ENCODE measurements at places on chromosomes 5 and 9.

- peak overlapping the region; percentile 84 for H3K27ac ChIP-seq
- no peak overlapping the region for H3K4me3 ChIP-seq
- no peaks in the 10 kb centered on the region for H3K36me3 ChIP-seq
Observed at GRCh38 chr5:172788771-172789686, 18.0 kb upstream of the DUSP1 start.

- DNase-seq: no peak
- H3K27me3 ChIP-seq: no peaks in the 10 kb centered on the region
- no peaks in the 10 kb centered on the region for H3K4me1 ChIP-seq
- H3K27ac ChIP-seq: no peak overlapping the region
- no peaks in the 10 kb centered on the region for H3K36me3 ChIP-seq
Observed at GRCh38 chr5:121976979-121977378, 15.2 kb downstream of the SRFBP1 start.

GRCh38 chr9:133448487-133448972, 11.2 kb upstream of the CACFD1 start:
- no peak overlapping the region for H3K27ac ChIP-seq
- H3K36me3 ChIP-seq: no peaks in the 10 kb centered on the region
- no peaks in the 10 kb centered on the region for H3K27me3 ChIP-seq
- peak; percentile 60 for DNase-seq
- H3K4me1 ChIP-seq: peaks cover 4% of the 10 kb centered on the region

DNA sequence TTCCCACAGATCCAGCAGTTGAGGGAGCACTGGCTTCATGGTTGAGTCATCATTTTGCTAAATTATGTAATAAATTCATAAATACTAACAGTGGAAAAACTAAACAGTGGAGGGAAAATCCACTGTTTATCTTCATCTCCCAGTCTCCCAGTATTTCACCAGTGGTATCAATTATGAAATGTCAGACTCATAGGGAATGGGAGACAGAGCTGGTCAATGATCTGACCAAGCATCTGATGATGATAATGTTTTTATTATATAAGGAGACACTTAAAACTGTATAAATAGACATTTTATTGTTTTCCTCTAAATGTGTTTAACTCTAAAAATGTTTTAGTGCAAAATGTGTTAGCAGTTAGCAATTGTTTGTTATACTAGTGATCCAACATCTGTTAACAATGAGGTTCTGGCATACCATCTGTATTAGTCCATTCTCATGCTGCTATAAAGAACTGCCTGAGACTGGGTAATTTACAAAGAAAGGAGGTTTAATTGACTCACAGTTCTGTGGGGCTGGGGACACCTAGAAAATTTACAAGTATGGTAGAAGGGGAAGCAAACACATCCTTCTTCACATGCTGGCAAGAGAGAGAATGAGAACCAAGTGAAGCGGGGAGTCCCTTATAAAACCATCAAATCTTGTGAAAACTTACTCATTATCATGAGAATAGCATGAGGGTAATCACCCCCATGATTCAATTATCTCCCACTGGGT, 11.8 kb upstream of the REEP5 start:
- H3K27ac ChIP-seq: no peak overlapping the region
- no peak for DNase-seq
- H3K4me1 ChIP-seq: no peaks in the 10 kb centered on the region
- no peaks in the 10 kb centered on the region for H3K27me3 ChIP-seq
- no peak overlapping the region for H3K4me3 ChIP-seq

- no peak for DNase-seq
- H3K4me3 ChIP-seq: peak overlapping the region; percentile 99
- peaks cover 13% of the 10 kb centered on the region for H3K4me1 ChIP-seq
- H3K27ac ChIP-seq: no peak overlapping the region
- no peaks in the 10 kb centered on the region for H3K27me3 ChIP-seq
Observed at GRCh38 chr5:121962958-121963357, 1.2 kb downstream of the SRFBP1 start.

DNA sequence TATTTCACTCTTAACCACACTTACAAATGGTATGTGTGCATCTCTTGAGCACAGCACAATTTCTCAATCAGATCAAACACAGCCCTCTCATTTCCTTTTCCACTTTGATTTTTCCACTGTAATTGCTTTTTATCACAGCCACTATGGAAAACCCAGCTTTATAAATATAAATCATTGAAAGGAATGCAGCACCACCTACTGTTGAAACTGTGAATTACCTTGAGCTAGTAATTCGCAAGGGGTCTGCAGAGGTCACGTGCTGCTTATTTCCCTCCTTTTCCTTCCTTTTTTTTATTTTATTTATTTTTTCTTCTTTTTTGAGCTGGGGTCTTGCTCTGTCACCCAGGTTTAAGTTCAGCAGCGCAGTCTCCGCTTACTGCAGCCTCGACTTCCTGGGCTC, 76.9 kb downstream of the CDH6 start:
- H3K27me3 ChIP-seq: peaks cover 6% of the 10 kb centered on the region
- no peaks in the 10 kb centered on the region for H3K4me1 ChIP-seq
- no peak overlapping the region for H3K4me3 ChIP-seq

DNA sequence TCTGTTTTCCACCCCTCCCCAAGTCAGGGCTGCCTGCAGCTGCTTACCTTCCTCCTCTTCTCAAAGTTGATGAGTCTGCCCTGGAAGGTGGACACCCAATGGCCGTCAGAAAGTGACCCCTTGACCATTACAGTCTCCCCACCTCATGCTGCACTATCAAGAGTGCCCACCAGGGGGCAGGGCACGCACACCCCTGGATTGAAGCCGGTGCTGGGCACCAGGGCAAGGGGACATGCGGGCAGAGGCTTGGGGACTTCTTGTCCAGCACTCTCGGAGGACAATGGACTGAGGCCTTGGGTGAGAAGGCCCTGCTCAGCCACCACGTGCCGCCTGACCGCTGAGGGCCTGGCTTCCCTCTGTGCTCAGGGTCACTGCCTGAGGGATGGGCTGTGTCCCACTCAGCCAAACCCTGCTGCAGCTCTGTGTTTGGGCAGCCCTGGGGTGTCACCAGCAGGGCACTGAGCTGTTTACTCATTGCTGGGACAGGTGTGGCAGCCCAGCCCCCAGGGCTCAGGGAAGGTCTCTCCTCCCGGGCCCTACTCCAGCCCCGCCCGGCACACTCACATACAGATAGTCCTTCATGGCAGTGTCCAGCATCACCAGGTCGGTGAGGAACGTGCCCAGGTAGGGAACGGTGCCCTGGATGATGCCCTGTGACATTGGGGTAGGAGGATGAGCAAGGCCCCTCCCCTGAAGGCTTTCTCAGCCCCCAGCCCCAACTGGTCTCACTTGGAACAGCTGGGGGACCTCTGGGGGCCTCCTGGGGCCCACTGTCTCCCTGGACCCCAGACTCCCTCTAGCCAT, 17.7 kb downstream of the RALGDS start:
- DNase-seq: peak; percentile 84
- no peak overlapping the region for H3K4me3 ChIP-seq
- H3K36me3 ChIP-seq: peaks cover 83% of the 10 kb centered on the region
- H3K27ac ChIP-seq: no peak overlapping the region
- H3K4me1 ChIP-seq: no peaks in the 10 kb centered on the region

DNA sequence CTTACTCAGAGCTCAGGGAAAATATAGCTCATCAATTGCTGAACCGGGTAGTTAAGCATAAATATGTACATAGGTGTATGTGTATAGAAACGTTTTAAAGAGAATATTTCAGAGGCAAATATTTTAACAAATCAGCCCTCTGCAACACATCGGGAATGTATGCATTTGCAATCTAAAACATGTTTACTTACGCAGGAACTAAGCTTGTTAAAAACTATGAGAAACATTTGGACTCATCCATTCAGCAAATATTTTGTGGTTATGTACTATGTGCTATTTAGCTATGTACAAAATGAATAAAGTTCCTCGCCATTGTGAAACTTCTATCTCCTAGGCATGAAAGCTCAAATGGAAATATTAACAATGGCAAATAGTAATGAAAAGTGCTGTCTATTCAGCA, 469.9 kb downstream of the ARHGEF28 start:
- no peaks in the 10 kb centered on the region for H3K4me1 ChIP-seq
- H3K27me3 ChIP-seq: no peaks in the 10 kb centered on the region
- no peak overlapping the region for H3K27ac ChIP-seq
- no peaks in the 10 kb centered on the region for H3K36me3 ChIP-seq
- DNase-seq: no peak

GRCh38 chr9:129198319-129199043, 20.4 kb upstream of the IER5L start:
- no peak overlapping the region for H3K4me3 ChIP-seq
- H3K27ac ChIP-seq: peak overlapping the region; percentile 64
- no peaks in the 10 kb centered on the region for H3K4me1 ChIP-seq
- H3K27me3 ChIP-seq: no peaks in the 10 kb centered on the region
- no peak for DNase-seq
- H3K36me3 ChIP-seq: no peaks in the 10 kb centered on the region

DNA sequence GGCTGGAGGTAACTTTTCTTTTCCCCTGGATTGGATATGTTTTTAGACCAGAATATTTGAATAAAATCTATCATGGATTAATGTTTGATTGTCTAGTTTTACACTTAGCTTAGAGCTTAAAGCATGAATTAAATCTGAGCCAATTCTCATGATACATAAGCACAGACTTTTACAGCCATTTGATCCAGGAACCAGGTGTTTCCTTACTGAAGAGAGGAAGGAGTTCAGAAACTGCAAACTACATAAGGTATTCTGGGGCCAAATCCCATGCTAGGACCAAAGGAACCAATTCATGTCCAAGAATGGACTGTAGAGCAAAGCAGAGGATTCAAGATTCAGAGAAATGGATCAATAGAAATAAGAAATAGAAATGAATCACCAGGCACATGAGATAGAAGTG, 360.4 kb upstream of the ZNF608 start:
- H3K4me3 ChIP-seq: no peak overlapping the region
- no peaks in the 10 kb centered on the region for H3K4me1 ChIP-seq
- H3K36me3 ChIP-seq: no peaks in the 10 kb centered on the region
- DNase-seq: no peak

- no peaks in the 10 kb centered on the region for H3K27me3 ChIP-seq
- no peak overlapping the region for H3K4me3 ChIP-seq
- H3K4me1 ChIP-seq: no peaks in the 10 kb centered on the region
- no peaks in the 10 kb centered on the region for H3K36me3 ChIP-seq
- no peak for DNase-seq
- H3K27ac ChIP-seq: no peak overlapping the region
Observed at GRCh38 chr5:176570044-176570443, 20.9 kb downstream of the CDHR2 start.

DNA sequence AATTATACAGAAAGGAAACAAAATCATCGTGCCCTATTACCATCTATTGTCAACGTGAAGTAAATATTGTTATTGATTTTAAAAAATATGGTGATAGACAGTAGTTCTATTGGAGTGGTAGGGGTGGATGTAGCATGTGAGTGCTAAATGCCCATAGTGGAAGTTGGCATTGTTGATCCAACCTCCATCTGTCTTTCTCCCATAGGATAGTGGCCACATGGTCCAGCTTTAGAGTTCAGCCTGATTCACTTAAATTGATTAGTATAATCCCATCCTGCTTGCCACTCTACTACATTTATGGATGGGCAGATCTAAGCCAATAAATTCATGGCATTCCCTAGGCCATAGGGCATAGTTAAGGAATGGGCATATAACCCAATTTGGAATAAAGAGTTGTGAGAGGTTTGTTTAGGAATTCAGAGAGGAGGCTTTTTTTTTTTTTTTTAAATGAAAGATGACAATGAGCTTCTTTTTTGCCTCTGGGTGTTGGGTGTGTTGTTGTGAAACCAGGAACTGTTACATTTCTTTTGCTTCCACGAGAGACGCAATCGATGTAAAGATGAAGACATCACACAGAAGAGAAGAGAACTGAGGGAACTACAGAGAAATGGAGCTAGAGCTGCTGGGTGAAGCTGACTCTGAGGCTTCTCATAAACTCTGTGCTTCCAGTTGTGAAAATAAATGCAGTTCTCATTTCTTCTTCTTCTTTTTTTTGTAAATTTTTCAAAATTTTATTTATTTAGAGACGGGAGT, 12.5 kb upstream of the CHD1 start:
- H3K36me3 ChIP-seq: no peaks in the 10 kb centered on the region
- no peaks in the 10 kb centered on the region for H3K27me3 ChIP-seq
- peaks cover 1% of the 10 kb centered on the region for H3K4me1 ChIP-seq
- no peak overlapping the region for H3K27ac ChIP-seq
- DNase-seq: no peak
- H3K4me3 ChIP-seq: no peak overlapping the region

DNA sequence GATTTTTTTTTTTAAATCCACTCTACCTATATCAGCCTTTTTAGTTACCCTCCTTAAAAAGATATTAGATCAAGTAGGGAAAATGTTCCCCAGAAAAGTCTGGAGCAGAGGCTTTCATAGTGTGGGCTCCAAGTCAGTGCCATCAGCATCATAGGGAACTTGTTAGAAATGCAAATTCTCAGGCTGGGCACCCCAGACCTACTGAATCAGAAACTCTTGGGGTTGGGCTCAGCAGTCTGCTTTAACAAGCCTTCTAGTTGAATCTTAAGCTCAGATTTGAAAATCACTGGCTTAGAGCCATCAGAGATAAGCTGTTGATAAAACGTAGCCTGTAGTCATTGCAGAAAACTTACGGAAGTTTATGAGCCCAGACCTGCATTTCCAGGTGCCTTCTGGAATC, 140.1 kb downstream of the TMEM38B start:
- H3K27me3 ChIP-seq: no peaks in the 10 kb centered on the region
- no peak overlapping the region for H3K27ac ChIP-seq
- H3K4me1 ChIP-seq: no peaks in the 10 kb centered on the region

- no peaks in the 10 kb centered on the region for H3K36me3 ChIP-seq
- DNase-seq: no peak
- H3K27ac ChIP-seq: no peak overlapping the region
- no peaks in the 10 kb centered on the region for H3K27me3 ChIP-seq
- H3K4me3 ChIP-seq: no peak overlapping the region
Observed at GRCh38 chr9:114086607-114087006, 8.5 kb upstream of the AMBP start.

DNA sequence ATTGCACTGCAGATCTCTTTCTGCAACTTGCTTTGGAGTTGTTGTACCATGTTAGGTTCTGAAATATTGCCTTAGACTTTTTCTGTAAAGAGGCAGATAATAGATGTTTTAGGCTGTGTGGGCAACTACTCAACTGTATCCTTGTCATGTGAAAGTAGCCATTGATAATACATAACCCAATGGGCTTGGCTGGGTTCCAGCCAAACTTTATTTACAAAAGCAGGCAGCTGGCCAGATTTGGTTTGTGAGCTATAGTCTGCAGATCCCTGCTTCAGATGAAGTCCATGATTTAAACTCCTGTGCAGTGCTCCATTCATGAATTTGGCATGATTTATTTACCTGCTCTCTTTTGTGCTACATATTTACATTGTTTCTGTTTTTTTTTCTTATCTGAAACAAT, 300.4 kb downstream of the IRX2 start:
- H3K27ac ChIP-seq: no peak overlapping the region
- H3K36me3 ChIP-seq: no peaks in the 10 kb centered on the region
- no peak overlapping the region for H3K4me3 ChIP-seq
- H3K4me1 ChIP-seq: no peaks in the 10 kb centered on the region
- no peaks in the 10 kb centered on the region for H3K27me3 ChIP-seq
- no peak for DNase-seq

All from liver (tissue), 10 donors.